Activated CD4-positive, alpha-beta T cell treated with anti-CD3 and anti-CD28 coated beads for 36 hours (primary cell): ENCODE measurements at places on chromosomes 4 and X. TPM values are rescaled to one million over a fixed set of nuclear protein-coding genes. Genes with fewer than 3 reads are reported as not detected.

DNA sequence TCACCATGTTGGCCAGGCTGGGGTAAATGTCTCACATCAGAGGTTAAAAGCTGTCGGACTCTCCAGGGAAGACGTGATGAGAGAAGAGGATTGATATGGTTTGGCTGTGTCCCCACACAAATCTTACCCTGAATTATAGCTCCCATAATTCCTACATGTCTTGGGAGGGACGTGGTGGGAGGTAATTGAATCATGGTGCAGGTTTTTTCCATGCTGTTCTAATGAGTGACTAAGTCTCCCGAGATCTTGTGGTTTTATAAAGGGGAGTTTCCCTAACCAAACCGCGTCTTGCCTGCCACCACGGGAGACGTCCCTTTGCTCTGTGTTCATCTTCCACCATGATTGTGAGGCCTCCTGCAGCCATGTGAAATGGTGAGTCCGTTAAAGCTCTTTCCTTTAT lies 64.4 kb downstream of the ASMT start:
- DNase-seq = peak; percentile 63

DNA sequence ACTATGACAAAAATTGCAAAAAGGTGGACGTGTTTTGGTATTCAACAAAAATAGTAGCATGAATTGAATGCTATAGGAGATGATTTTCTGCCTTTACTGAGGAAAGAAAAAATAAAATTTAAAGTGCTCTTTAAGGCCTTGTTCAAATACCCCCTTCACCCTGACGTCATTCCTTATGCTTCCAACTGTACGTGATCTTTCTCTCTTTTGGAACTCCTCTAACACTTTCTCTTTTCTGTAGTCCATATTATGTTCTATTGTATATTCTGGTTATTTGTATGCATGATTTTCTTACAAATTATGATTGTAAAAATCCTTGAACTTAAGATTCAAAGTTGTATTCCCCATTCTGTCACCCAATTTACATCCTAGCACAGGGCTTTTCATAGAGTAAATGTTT lies 100.5 kb downstream of the POU4F2 start:
- no peak for DNase-seq

Gene TRO
- 5.5 TPM for total RNA-seq

Gene GUCY1A1
- not detected for total RNA-seq

- DNase-seq = no peak
Measured at GRCh38 chr4:22345055-22345454, 170.8 kb downstream of the ADGRA3 start.

Gene RBPJ
- total RNA-seq = 171 TPM

Gene OSTC
- 50.5 TPM for total RNA-seq

DNA sequence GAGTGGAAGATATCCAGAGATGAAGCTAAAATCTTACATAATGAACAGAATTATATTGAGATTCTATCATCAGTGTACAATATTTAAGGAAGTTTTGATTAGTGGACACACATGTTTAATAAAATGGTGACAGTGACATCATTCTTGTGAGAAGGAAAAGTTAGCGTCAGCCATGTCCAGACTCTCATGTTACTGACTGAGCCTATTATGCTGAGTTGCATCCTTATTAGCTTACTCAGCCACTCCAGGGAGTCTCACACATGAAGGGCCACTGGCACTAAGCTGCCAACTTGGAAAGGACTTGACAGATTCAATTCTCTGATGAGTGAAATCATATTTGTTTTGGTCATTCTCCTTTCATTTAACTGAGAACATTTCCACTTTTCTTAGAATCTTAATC lies 170.6 kb downstream of the BANK1 start:
- DNase-seq = no peak

DNA sequence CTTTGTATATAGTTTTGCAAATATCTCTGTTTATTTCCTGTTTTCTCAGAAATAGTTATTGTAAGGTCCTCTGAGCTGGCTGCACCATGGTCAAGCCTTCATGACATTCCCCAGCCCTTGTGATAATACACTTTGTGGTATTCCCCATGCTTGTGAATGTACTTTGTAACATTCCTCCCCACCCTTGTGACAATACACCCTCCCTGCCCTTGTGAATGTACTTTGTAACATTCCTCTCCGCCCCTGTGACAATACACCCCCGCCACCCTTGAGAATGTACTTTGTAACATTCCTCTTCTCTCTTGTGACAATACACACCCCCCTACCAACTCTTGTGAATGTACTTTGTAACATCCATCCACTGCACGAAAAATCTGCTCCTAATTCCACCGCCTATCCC lies 530.7 kb downstream of the CENPC start:
- no peak for DNase-seq

DNA sequence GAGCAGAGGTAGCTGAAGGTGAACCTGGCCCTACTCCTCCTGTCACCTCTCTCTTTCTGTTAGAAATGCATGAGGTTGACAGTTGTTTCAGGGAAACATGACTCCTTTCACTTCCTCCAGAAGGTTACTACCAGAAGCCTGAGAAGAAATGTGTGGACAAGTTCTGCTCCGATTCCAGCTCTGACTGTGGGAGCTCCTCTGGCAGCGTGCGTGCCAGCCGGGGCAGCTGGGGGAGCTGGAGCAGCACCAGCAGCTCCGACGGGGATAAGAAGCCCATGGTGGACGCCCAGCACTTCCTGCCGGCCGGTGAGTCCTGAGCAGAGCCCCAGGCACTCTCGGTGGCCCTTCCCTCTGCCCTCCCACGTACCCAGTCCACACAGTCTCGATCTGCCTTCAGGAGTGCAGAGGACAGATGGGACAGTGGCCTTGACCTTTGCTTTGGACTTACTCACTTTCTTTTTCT lies 61.3 kb upstream of the TLR2 start:
- DNase-seq = no peak

DNA sequence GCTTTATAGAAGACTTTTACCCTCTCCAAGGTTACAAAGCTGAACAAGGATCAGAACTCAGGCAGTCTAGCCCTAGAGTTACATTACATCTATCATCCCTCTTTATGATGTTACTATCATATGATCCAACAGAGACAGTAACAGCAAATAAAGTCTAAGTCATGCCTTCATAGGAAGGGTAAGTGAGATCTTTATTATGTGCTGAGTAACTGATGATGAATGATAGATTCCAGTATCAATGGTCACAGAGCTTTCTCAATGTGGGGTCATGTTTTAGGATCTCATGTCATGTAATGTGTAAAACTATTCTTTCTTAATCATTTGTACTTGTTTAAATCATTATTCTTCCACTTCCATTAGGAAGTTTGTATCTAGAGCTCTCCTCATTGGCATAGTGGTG lies 22.8 kb downstream of the ELOVL6 start:
- DNase-seq = no peak

- no peak for DNase-seq
Measured at GRCh38 chr4:54473077-54473545, 184.6 kb upstream of the KIT start.

DNA sequence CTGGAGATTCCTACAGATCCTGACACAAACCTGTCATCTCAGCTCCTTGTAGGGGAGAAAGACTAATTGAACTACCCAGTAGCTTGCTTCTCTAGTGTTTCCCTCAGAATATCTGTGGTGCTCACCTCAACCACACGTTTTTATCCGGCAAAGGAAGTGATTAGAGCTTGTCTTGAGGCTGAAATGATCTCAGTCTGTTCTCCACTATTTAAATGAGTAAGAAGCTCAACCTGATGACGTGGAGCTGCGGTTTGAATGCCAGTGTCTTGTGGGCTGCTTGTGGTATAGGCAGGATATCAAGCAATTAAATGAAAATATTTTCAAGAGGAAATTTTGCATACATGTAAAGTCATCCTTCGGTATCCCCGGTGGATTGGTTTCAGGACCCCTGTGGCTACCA lies 270.2 kb downstream of the TLL1 start:
- DNase-seq = peak; percentile 49

Gene SYTL4
- total RNA-seq = not detected

DNA sequence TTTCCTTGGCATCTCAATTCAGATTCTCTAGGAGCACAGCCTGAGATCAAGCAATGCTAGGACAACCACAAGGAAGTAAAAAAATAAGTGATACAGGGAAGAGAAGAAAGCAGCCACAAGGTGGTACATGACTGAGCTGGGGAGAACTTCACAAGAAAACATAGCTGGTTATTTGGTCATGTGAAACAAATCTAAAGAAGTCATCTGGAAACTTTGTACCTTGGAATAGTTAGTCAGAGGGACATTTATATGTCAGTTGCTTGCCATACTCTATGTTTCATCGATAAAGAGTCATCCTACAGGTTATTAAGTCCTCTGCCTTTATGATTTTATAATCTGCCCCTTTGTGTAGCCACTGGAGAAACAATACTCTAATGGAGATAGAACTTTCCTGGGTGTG lies 575.1 kb downstream of the IL15 start:
- no peak for DNase-seq

GRCh38 chr4:88799900-88800299 lies 102.3 kb upstream of the NAP1L5 start:
- DNase-seq = no peak

- no peak for DNase-seq
Measured at GRCh38 chrX:13339607-13340006, 19.8 kb upstream of the ATXN3L start.

Gene UNC5C
- total RNA-seq = 0.07 TPM

DNA sequence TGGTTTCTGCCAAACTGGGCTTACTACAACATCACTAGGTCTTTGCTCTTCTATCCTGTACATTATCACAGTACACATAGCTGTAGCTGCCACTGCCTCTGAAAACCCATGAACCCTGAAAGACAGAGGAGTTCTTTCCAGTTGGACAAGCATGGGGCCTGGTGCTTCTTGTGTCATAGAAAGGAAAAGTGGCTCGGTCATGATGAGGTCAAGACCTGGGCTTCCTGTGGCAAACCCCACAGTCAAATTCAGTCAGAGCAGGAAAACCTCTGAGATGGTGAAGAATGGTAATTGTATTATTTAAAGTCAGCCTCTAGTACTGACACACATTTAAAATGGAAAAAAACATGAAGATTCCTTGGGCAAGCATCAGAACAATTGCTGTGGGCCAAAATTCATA lies 133.3 kb upstream of the PRPS2 start:
- DNase-seq = no peak

DNA sequence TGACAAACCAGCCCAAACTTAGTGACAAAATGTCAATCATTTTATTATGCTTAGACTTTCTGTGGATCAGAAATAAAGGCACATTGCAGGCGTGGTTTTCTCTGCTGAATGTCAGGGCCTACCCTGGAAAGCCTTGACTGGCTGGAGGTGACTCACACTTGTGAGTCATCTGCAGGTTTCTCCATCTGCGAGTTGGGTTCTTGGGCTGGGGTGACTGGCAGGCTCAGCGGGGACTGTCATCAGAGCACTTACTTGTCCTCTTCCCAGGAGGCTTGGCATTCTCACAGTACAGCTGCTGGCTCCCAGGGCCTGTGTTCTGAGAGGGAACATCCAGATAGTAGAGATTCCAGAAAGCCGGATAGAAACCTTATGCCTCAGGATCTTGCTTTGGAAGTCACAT lies 153.8 kb upstream of the AGA start:
- DNase-seq = peak; percentile 71
